ENCODE measurements at places on chromosomes 2 and 18.

- no peak for DNase-seq
Measured at GRCh38 chr18:79875531-79875919, 75.9 kb downstream of the SLC66A2 start.

DNA sequence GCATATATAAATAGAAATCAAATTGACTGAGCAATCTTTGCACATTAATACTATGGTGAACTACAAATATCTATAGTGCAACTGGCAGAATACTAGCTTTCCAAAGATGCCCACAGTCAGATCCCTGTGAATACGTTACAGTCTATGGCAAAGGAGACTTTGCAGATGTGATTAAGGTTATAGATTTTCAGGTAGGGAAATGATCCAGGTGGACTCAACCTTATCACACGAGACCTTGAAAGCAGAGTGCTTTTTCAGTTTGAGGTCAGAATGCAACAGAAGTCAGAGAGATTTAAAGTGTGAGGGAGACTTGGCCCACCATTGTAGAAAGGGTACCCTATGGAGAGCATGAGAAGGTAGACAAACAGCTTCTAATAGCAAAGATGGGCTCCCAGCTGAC lies 122.6 kb downstream of the TRIB2 start:
- no peak for DNase-seq

DNA sequence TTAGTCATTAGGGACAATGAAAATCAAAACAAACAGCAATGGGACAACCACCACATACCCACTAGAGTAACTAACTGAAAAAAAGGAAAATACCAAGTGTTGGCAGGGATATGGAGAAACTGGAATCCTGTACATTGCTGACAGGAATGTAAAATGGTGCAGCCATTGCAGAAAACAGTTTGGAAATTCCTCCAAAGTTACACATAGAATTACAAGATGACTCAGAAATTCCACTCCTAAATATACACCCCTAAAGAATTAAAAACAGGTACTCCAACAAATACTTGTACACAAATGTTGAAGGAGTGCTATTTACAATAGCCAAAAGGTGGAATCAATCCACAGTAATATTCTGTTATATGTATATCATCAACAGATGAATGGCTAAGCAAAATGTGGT lies 110.9 kb downstream of the ROCK1 start:
- no peak for DNase-seq

- no peak for DNase-seq
Measured at GRCh38 chr2:79941179-79941578, 363.4 kb downstream of the LRRTM1 start.

- DNase-seq, result peak; percentile 8
Measured at GRCh38 chr2:162153608-162154224, 1.7 kb upstream of the GCG start.

DNA sequence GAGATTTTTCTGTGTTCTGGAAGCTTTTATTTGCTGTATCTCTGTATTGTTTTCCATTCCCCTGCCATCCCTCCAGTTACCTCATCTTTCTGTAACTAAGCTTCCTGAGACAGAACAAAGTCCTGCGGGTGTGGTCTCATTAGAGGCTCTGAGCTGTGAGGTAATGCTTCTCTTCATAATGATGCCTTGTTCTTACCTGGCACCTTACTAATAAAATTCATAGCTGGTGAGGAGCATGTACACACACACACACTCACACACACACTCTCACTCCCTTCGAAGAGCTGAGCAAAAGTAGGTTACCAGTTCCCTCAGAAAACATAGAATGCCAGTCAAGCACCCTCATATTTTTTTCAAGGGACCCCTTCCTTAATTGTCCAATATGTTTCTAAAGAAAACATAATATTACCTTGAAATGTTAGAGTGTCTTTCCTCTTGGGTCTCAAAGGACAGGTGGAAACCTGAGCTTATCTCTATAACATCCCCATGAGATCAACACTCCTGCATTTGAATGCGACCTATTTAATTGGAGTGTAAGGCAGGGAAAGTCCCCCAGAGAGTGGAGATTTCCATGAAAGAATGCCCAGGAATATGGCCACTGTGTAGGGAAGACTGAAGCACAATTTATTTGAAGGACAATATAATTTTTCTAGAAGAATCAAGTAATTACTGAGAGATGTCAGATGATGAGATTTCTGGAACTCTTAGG lies 161.6 kb upstream of the NCK2 start:
- DNase-seq, result no peak

DNA sequence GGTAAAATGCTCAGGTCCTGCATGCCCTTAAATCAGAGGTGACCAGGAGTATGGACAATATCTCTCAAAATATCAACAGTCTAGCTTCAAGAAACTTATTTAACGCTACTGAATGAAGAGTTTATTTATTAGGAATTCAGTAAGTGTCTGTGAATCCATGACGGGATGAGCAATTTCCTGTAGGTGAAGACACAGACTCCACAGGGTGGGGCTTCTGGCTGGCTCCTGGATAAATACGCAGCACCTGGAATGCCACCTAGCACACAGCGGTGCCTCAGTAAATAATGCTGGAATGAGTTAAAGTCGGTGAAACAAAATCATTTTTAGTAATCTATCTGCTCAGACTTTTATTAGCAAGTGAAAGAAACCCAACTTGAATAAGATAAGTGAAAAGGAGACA lies 29.4 kb upstream of the MBP start:
- DNase-seq, result no peak

GRCh38 chr2:230552181-230552580 lies 136.2 kb downstream of the SP100 start:
- DNase-seq, result no peak

DNA sequence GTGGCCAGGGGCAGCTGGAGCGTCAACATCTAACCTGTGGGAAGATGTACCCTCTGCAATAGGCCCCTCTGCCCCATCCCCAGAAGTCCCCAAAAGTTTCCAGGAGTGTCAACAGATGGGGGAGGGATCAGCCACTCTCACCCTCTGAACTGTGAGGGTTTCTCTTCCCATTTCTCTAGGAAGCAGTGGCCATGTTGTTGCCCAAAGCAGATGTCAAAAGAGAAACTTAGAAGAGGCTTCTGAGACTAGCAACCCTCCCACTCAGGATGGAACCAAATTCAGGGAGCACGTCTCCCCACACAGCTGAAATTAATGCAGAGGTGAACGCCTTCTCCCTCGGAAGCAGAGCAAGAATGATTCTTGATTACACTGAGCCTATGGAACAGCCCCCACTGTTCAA lies 70.3 kb downstream of the ARL4C start:
- DNase-seq, result no peak

GRCh38 chr2:178764097-178764496 lies 43.1 kb downstream of the TTN start:
- DNase-seq, result no peak

- DNase-seq, result no peak
Measured at GRCh38 chr2:25586726-25587144, 86.6 kb downstream of the DTNB start.

GRCh38 chr2:40224318-40224717 lies 227.6 kb downstream of the SLC8A1 start:
- no peak for DNase-seq

GRCh38 chr18:13390196-13390595 lies 171.6 kb downstream of the LDLRAD4 start:
- no peak for DNase-seq
